ENCODE measurements at places on chromosomes 16 and 17. TPM values are rescaled to one million over a fixed set of nuclear protein-coding genes. Genes with fewer than 3 reads are reported as not detected.

Gene CCL5
- total RNA-seq: 0.29 TPM

Gene TMEM219
- 83.6 TPM for total RNA-seq

Gene HNF1B
- total RNA-seq: not detected

Gene HEATR9
- not detected for total RNA-seq
